ENCODE measurements at places on chromosomes 7 and 10.

DNA sequence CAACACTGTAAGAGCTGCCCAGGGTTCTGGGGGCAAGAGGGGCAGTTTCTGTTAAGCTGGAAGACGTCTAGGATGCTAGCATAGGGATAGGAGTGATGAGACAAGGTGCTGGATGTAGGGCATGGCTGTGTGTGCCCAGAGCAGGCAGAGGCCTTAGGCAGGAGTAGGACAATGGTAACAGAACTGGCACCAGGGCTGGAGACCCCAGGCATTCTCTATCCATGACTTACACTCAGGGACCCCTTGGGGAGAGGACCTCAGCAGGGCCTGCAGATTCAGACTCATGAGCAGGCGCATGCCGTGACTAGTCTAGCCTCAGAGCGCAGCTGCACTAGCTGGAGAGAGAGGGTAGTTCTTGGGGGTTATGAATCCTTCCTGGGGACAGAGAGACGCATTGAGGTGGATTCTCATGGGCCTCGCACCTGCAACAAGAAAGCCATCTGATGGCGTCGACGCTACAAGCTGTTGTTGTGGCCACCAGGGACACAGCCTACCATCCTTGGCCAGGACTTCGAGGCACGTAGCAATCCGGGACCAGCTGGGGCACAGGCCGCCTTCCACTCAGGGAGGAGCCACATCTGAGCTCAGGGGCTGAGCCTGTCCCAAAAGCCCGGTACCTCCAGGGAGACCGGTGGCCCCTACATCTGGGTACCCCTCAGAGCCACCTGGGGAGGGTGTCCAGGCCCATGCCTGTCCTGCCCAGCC lies 474.1 kb downstream of the PTPRN2 start:
- no peak for DNase-seq

DNA sequence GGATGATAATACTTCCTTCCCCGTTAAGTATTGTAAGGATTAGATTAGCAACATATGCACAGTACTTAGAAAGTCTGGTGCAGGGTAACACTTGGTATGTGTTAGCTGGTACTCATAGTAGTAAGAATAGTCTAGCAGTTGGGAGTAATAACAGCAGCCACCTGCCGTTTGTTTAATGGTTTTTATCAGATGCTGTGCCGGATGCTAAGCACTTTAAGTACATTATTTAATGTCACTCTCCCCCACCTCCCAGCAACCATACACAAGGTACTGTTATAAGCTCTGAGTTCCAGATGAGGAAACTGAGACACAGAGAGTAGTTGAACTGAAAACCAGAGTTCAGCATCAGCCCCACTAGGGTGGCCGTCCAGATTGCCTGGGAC lies 60.1 kb downstream of the ZMIZ1 start:
- peak; percentile 36 for DNase-seq

GRCh38 chr7:39458061-39458745 lies 108.0 kb upstream of the YAE1 start:
- DNase-seq: peak; percentile 18

DNA sequence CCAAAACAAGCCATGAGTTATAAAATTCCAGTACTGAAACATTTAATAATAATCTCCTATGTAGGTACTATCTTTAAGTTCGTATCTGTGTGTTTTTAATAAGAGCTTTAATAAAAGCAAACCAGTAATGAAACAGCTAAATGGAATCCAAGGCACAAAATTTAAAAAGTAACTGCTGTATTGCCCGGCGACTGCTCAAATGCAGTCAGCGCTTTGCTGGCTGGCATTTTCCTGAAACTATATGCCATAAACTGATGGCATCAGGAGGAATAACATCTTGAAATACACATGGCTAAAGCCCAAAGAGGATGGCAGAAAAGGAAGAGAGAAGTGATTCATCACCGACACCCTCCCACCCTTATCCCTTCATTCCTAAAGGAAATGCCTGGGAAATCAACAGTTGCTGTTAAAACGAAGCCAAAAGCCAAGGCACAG lies 133.1 kb downstream of the CUBN start:
- DNase-seq: no peak

DNA sequence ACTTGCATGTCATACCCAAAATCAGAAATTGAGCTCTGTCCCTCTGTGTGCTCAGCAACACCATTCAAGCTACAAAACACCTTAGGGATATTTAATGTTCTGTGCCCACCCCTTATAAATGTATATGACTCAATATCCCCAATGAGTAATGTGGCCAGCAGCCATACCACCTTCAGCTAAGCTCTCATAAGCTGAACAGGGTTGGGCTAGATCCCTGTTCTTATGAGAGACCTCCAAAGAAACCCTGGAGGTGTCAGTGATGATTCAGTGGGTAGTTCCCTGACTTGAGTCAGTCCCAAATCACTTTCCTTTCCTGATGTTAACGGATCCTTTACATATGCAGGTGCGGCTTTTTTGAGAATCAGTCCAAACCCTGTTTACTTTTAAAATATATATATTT lies 253.8 kb downstream of the CREB5 start:
- DNase-seq: no peak

GRCh38 chr7:125061776-125062397 lies 132.3 kb upstream of the POT1 start:
- no peak for DNase-seq

GRCh38 chr7:33981671-33982424 lies 76.5 kb downstream of the BMPER start:
- DNase-seq: no peak

- DNase-seq: no peak
Measured at GRCh38 chr7:116395141-116395791, 104.3 kb upstream of the CAV2 start.

GRCh38 chr7:94303695-94304094 lies 91.0 kb upstream of the COL1A2 start:
- no peak for DNase-seq

DNA sequence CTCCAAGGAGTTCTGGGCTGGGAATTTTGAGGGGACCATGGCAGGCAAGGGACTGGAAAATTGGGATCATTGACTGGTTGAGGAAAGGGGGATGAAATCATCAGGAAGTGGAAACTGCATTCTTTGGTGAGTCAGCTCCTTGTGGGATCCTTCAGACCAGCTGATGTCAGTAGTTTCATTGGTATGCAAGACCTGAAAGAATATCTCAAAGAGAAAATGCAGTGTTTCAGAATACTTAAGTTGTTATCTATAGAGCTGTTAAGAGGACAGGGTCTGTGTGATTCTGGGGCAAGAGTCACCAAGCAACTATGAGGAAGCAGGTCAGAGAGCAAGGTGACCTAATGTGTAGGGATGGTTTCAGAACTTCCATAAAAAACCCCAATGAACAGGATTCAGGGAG lies 595.9 kb upstream of the AUTS2 start:
- DNase-seq: no peak

DNA sequence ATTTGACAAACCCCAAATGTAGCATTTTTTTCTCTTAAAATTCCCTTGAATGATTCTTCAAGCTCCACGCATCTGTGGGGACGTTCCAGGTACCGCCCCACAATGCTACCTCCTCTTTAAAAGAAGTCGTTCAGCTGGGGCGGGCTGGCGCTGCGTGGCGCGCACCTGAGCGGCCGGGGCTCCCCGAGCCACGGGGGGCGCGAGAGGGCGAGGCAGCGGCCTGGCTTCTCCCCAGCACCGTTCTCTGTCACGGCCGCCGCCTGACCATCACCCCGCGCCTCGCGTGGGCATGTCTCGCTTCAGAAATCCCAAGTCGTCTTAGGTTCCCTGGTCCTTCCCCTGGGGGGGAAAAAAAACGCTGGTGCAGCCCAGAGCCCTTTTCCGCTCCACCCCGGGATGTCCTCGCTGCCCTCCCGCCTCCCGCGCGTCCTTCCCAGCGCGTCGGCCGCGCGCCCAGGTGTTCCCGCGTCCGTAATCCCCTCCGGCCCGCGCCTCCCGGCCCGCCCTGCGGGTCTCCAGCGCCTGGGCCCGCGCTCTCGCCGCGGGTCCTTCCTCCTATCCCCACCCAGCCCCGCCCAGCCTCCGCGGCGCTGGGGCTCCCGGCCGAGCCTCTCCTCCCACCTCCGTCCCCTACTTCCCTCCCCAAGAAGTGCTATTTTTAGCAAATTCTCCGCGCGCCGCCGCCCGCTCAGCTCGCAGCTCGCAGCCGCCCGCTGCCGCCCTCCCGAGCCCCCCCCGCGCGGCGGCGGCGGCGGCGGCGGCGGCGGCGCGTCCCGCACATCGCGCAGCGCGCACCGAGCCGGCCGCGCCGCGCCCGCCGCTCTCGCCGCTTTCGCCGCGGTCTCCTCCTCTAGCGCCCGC lies 58.7 kb upstream of the PRPS1L1 start:
- peak; percentile 13 for DNase-seq
